ENCODE measurements at places on chromosomes 7 and 10.

GRCh38 chr10:103884681-103885139, 29.3 kb upstream of the SH3PXD2A start:
- DNase-seq: no peak

DNA sequence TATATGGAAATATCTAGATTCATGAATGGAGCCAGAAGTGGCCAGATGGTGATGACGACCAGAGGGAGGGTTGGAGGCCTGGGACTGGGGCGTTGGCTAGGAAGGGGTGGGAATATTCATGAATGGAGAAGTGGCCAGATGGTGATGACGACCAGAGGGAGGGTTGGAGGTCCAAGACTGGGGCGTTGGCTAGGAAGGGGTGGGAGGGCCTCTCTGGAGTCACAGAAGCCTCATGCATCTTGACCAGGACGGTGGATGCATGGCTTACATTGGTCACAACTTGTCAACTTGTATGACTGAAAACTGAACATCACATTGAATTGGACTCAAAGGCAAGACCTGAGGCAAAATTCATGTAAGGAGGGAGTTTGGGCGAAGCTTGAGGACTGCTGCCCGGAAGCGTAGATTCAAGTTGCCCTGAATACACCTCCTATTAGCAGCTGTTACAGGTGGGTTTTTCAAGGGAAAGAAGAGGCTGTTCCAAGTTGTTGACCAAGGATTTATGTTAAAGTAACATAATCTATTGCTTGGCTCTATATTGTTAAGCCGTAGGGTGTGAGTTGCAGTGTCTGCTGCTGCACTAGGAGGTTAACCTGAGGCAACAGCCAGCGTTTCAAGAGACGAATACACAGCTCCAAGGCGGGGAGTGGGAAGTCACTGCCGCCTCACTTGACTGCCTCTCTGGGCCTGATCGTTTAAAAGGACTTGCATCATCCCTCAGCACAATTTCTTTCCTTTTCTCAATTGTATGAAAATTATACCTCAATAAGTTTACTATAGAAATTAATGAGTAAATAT, 55.1 kb upstream of the FAM20C start:
- no peak for DNase-seq

DNA sequence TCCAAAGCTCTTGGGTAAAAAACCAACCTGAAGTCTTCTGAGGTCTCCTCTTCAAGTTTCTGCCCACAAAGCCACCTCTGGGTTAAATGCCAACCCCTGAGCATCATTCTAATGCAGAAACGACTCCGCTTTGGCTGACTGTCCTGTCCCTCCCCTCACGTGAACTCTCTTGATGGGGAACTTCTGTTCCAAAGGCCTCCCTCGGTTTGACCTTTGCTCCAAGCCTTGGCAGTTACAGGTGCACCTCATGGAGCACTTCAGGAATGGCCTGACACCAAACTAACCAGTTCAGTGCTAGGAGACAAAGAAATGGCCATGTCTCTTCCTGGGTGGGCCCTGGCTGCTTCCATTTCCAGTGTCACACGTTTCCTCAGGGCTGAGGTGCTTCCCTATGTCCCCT, 20.0 kb downstream of the CAMK2G start:
- no peak for DNase-seq

GRCh38 chr10:62075414-62075813, 173.9 kb downstream of the ARID5B start:
- no peak for DNase-seq

- DNase-seq: no peak
Measured at GRCh38 chr10:121248266-121248665, 350.0 kb downstream of the FGFR2 start.

DNA sequence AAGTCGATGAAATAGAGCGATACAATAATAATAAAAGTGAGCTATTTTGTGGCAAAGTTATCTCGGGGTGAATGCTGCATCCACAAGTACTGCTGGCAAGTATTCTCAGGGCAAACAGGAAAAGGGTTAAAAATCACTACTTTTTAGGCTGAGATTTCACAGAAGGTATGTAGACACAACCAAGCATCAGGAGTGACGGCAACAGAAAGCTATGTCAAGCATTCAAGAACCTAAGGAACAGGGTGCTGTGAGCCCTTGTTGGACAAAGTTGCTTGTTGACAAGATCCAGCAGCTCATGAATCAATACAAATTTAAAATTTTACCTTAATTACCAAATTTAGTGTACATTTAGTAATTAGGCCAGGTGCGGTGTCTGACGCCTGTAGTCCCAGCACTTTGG, 41.2 kb upstream of the C1QL3 start:
- no peak for DNase-seq

DNA sequence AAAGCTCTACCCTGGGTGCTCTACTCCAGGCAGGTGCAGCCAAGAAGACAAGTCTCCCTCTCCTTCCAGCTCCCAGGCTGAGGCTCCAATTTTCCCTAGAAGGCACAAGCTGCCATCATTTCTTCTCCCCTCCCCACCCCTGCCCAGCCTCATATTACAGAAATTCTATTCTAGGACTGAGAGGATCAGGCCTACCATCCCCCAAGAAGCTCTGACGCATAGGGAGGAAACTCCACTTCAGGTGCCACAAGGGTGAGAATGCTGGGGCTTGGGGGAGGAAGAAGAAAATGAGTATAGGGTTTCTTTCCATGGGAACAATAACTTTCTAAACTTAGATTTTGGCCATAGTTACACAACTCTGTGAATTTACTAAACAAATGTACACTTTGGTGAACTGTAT, 35.3 kb downstream of the FEZF1 start:
- no peak for DNase-seq

- no peak for DNase-seq
Measured at GRCh38 chr10:61973906-61974305, 72.4 kb downstream of the ARID5B start.

DNA sequence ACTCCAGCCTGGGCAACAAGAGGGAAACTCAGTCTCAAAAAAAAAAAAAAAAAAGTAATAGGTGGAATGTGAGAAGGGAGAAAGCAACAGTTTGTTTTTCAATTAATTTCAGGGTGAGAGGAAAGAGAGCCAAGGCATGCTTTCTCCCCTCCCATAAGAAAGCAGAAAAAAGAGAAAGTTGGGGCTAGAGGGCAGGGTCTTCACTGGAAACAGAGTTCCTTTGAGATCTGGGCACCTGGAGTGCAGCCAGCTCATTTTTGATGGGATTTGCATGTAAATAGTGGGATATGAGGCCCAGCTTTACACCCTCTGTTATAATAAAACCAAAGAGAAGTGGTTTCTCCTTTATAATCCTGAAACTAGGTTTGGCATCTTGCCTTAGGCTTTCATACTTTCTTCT, 13.8 kb upstream of the STOX1 start:
- no peak for DNase-seq

DNA sequence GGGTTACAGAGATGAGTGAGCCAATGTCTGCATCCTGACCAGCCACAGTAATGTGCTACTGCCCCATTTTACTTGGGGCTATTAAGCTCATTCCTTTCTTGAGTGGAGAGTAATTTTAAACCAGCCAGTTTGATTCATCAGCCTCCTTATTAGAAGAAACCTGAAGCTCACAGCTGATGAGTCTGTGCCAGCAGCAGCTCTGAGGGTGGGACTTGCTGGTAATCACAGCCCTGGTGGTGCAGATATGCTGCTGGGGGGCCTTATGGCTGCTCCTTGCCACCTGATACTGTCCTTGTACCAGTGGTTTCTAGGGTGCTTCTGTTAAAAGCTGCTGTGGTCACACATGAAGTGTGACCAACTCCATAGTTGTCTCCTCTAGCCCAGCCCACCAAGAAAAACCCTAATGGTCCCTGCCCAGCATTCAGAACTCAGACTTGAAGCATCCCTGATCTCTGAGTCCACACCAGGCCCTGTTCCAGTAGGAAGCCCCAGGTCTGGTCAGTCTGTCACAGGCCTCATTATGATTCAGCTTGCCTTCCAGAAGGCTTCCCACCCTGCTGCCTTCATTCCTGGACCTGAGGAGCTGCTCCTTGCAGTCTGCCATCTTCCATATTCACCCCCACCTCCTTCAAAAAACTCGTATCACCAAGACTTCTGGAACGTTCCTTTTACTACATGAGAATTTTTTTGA, 28.9 kb upstream of the RBM20 start:
- no peak for DNase-seq

GRCh38 chr7:101630591-101630990, 1.5 kb upstream of the MYL10 start:
- no peak for DNase-seq

- peak; percentile 89 for DNase-seq
Measured at GRCh38 chr7:104943502-104944343, 70.3 kb upstream of the KMT2E start.

DNA sequence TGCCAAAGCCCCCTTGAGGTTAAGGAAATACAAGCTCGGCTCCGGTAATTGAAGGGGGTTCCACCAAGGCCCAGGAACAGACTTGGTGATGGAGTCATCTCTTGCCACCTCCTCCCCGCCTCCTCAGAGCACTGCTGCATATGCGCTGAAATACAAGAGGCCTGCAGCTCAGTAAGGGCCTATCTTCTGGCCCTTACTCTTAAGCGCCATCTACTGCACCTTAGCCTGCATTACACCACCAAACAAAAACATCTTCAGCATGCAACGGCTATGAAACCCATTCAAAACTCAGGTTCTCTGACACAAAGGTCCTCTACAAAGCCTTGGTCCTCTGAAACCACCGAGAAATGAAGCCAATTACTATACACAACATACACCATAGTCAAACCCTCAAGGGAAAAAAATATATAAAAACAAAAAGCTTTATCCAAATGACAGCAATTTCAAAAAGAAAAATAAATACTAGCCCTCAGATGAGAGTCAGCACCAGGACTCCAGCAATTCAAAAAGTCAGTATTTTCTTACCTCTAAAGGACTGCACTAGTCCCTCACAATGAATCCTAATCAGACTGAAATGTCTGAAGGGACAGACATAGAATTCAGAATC, 176.8 kb upstream of the TBX20 start:
- no peak for DNase-seq

GRCh38 chr10:132897516-132898381, 44.6 kb downstream of the CFAP46 start:
- DNase-seq: no peak

GRCh38 chr10:84537447-84537931, 209.1 kb downstream of the CCSER2 start:
- DNase-seq: peak; percentile 16

DNA sequence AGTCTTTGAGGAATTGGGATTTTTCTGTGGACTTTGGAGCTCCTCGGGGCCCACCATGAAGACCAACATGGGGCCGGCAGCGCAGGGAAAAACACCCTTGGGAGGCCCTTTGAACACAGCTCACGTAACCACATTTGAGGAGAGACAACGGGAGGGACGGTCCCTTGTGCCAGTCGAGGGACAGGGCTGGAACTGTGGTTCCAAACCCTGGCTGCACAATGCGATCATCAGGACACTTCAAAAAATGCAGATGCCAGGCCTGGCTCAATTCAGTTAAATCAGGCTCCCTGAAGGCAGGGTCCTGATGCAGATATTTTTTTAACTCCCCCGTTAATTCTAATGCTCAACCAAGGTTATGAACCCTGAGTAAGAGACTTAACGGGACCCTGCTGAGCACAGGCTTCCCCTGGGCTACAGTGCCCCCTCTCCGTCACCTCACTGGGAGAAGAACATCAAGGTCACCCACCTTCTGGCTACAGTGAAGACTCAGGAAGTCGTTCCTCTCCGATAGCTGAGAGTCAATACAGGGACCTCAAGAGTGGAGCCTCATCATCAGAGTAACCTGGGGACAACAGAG, 30.4 kb downstream of the LYZL1 start:
- DNase-seq: no peak

- DNase-seq: no peak
Measured at GRCh38 chr10:108104551-108105156, 940.1 kb upstream of the SORCS1 start.

- peak; percentile 71 for DNase-seq
Measured at GRCh38 chr7:151017953-151018420, 6.3 kb downstream of the ATG9B start.

GRCh38 chr7:94237417-94237816, 157.3 kb upstream of the COL1A2 start:
- DNase-seq: no peak

GRCh38 chr7:39083781-39084180, 106.1 kb downstream of the POU6F2 start:
- no peak for DNase-seq

- DNase-seq: no peak
Measured at GRCh38 chr10:93425861-93426260, 56.3 kb downstream of the MYOF start.

DNA sequence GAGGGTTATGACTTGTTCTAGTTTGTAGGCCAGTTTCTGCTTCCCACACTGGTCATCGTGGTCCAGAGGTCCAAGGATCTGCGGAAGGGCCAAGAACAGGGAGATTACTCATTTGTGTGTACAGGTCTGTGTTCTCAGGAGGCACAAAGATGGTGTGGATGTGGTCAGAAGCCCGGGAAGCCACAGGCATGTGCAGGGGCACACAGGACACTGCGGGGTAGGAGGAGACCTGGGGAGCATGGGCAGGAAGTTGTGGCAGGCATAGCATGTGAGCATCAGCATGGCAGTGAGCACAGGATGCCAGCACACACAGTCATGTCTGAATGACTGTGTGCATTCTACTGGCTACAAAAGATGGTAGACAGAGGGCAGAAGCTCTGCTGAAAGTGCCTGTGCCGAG, 445.8 kb downstream of the PLXNA4 start:
- no peak for DNase-seq

DNA sequence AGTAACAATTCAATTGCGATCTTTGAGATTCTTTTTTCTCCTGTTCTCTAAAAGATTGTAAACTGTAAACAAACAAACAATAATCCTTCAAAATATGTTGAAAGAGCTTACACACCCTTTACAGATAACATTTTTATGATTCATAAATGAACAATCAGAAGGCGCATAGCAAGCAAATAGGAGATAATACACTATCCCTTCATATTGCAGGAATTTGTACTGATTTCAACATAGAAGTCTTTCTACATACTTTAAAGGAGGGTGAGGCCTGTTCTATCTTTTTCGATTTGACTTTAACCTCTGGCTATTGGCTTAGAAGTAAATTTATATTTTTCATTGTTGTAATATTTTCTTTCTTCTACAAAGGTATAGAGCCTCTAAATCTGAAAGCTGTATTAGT, 57.2 kb downstream of the TFEC start:
- no peak for DNase-seq

GRCh38 chr7:43054052-43054722, 58.3 kb upstream of the HECW1 start:
- DNase-seq: no peak

DNA sequence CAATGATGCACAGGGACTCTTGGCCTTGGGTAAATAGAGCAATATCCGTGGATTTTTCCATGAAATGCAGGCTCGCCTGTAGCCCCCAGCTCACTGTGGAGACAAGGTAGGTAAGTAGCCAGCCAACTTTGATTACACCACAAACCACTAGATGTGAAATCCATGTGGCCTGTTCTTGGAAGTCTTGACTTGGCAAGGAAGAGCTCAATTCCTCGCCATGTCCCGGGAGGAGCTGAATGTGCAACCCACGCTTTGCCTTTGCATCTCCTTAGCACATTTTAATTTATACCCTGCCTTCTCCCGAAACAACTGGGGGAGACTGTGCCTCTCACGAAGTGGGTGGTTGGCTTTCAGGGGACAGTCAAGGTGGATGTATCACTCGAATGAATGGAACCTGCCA, 347.7 kb upstream of the MKI67 start:
- no peak for DNase-seq
